Chondrocyte (in vitro differentiated cells): ENCODE measurements at places on chromosomes 7 and 10.

DNA sequence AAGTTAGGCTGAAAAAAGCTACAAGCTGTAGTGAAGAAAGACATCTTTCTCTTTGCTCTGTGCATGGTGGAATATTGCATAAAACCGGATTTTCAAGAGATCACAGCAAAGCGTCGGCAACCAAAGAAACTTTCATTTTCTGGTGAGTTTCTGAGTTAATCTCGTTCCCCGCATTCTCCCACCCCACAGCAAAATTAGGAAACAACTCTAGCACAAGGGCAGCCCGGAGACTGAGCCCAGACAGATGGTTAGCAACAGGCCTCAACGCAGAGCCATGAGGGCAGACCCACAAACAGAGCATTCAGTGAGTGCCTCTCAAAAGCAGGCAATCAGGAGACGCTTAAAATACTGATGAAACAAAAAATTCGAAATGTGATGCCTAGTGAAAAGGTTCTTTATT lies 396.1 kb upstream of the KLF6 start:
- DNase-seq = no peak

DNA sequence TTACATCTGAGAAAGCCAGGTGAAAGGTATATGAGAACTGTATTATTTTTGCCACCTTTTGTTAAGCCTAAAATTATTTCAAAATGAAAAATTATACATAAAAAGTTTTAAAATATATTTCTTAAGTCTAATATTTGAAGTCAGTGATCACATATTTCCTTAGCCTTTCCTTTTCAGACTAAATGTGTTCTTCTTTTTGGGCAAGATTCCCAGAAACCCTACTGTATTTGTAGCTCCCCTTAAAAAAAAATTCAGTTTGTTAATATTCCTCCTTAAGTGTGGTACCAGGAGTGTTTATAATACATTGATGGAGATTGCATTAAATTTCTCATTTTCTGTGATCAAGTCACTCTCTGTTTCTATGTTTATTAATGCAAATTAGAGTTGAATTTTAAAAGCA lies 22.8 kb downstream of the DNAJC1 start:
- no peak for DNase-seq

GRCh38 chr7:149823191-149823630 lies 15.0 kb upstream of the ZNF862 start:
- peak; percentile 87 for DNase-seq

GRCh38 chr7:4272141-4272540 lies 410.0 kb upstream of the FOXK1 start:
- DNase-seq = no peak

GRCh38 chr7:2233926-2234325 lies 1.2 kb upstream of the MAD1L1 start:
- no peak for DNase-seq

GRCh38 chr10:125022671-125023070 lies 80.7 kb downstream of the ZRANB1 start:
- DNase-seq = peak; percentile 61

DNA sequence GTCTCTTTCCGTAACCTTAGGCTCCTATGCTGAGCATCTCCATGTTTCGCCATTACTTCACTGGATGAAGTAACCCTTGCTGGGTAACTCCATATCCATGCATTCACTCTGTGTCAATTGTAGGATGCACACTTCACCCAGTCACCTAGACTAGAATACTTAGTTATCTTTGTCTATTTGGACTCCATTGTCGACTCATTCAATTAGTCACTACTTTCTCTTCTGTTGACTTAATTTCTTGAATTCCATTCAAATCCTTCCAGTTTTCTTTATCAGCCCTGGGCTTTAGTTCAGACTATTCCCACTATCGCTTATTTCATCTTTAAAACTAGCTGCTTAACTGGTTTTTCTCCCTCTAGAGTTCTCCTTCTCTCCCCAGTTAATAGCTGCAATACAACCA lies 111.3 kb upstream of the TNS3 start:
- DNase-seq = no peak

DNA sequence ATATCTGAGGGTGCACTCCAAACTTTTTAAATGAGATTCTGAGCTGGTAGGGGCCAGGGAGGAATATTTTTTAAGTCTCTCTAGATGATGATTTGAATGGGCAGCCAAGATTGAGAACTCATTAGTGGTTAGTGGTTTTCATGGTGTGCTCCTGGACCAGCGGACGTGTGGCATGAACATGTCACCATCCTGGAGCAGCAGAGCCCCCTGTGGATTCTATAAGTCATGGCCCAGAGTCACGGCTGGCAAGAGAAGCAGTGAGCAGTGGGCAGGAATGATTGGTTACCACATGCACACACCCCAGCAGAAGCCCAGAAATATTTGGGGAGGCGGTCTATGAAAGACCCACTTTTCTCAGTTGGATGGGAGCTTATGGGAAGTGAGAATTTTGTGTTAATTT lies 21.2 kb upstream of the UCN3 start:
- DNase-seq = no peak

DNA sequence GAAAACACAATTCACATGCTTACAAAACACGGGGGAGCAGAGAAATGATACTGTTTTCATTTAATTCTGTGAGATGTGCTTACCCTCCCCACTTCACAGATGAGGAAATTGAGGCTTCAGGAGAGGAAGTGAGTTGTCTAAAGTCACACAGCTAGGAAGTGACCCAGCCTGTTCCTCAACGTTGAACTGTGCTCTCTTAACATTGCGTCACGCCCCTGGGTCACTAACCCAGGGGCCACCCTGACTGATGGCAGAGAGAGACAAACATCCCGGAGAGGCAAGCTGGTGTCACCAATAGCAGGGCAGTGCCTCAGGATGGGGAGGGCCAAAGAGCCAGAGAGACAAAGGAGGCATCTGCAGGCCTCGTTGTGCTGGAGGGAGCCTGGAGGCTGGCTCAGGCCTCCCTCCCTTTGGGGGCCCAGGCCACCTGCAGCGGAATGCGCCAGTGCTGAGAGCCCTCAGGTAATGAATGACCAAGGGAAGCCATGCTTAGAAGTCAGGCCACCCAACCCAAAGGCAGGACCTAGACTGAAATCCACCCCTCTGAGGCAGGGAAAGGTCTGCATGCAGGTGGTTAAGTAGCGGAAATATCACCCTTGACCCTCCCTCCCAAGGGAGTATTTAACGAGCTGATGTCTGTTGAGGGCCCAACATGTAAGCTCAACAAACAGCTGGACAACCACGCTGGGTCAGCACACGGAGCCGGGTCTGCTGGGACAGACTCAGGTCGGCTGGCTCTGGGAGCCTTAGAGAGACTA lies 81.3 kb downstream of the C10orf105 start:
- DNase-seq = no peak

DNA sequence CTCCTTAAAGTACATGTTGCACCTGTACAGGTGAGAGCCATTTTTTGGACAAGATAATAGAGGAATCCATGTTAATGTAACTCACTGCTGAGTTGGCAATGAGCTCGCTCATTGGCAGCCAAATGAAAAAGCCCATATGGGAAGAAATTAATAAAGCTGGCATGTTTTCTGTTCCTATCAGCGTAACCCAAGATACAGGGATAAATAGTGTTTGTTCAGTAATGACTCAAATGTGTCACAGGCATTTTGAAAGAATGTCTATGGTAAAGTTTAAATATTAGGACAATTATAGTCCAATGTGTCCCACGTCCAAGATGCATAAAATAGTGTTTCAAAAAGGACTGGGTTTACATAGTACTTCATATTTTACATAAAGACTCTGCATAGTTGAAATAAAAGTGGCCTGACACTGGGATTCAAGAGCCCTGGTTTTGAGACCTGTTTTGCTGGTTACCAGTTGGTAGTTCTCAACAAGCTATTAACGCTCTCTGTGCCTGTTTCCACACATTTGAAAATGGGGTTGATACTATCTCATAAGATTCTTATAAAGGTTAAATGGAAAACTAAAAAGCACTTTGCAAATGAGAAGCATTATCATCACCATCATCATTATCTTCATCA lies 49.1 kb downstream of the MTURN start:
- DNase-seq = no peak

DNA sequence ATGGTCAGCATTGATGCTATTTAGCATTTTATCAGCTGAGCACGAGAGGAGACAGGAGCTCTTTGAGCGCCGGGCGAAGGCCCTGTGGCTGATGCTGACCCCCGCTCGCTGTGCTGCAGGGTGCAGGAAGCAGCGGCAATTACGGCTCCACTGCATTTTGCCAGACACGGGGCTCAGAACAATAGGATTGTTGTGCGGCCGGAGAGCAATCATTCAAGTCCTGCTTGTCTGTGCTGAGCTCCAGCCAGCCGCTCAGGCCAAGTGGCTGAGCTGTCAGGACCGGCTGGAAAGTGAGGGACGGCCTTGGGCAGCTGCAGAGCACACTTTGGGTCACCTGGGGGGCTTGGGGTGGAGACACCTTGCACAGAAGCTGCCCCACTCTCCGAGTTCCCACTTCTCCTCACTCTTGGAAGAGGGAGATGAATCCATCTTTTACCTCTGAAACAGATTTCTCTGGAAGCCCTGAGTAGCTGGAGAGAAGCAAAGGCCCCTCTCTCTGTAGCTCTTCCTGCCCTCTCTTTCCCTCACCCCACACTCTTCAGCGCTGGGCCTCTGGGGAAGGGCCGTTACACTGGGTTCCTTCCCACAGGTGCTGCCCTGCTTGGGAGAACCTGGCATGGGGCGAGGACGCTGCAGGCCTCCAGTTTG lies 17.3 kb upstream of the ADARB2 start:
- DNase-seq = no peak

DNA sequence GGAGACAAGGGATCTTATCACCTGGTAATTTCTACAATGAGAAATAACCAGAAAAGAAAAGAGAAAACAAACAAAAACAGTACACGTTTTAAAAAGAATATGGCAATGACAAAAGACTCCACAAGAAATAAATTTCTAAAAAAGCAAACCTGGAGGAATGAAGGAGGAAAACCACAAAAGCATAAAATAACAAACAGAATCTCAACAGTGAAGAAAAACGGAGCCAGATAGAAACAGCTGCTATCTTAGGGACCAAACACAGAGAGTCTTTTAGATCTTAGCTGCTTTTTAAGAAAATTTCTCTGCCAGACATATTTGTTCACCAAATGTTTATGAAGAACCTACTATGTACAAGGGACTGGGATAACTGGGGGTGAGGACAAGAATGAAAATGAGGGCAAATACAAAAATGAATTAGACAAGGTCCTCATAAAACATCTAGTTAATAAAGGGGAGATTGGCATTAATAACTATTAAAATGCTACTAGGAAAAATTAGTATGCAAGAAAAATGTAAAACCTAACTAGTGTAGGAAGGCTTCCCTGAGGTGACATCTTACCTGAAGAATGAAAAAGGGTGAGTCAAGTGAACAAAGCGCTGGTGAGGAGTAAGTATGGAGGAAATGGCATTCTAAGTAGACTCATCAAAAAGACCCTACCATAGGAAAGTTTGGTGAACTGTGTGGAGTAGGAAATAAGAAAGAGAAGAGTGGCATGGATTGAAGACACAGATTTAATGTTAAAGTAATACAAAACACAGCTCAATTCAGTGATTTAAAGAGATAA lies 34.3 kb downstream of the WASL start:
- DNase-seq = no peak

DNA sequence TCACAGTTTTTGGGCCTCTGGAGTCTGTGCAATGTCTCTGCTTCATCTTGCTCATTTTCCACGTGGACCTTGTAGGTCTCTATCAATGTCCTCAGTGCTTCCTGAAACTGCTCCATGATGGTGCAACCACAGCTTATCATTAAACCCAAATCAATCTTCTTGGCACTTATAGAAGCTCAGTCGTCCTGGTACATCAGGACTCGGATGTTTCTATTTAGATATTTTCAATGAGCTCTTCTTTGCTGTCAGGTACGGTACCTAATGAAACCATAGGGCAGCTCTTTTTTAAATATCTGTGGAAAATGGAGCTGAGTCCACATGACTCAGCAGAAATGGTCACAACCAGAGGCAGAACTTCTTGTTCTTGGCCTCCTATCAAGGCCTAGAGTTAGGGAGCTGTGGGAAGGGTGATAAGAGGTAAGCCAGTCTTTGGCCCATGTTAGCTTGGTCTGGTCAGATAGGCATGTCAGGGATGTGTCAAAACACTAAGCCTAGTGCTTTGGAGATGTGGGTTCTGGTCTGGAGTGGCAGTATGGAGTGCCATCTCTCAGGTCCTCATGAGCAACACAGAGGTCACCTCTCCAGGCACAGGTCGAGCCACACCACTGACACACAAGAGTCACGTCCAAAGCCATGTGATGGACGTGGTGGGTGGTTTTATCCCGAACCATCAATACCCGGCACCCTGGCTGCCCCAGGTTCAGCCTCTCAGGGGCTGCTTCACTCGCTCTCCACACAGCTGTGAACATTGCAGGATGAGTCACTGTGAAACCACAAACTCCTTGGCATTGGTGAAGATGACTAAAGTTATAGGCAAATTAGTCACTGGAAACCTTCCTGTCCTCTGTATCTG lies 87.0 kb downstream of the TBXAS1 start:
- no peak for DNase-seq

DNA sequence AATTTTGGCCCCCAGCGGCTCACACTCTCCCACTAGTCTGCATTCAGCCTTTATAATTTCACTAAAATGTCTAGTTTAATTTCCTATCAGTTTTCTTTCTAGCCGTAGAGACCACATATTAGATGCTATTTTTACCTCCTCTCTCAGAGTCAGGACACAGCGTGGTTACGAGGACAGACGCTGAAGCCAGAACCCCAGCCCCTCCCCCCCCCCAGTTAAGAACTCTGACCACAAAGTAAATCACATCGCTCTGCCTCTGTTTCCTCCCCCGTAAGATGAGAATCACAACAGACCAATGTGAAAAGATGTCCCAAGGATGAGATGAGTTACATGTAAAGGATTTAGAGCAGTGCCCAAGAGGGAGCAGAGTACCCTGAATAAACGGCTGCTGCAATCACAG lies 11.1 kb upstream of the TARP start:
- DNase-seq = no peak

DNA sequence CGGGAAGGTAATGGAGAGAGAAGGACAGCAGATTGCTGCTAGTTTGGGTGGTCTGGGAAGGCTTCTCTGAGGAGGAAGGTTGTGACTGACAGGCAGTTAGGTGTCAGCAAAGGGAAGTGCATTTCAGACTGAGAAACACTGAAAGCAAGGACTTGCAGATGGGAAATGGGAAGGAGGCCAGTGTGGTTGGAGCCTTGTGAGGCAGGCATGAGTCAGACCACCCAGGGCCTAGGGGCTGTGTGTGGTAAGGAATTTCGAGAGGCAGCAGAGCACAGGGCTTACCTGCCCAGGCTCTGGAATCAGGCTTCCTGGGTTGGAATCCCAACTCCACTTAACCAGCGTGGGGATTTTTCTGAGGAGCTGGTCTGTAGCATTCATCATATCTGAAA lies 53.5 kb downstream of the NRF1 start:
- no peak for DNase-seq

- DNase-seq = no peak
Measured at GRCh38 chr7:7614018-7614741, 26.4 kb upstream of the UMAD1 start.
